ENCODE measurements at places on chromosomes 4 and X.

GRCh38 chrX:120456973-120457372 is 12.1 kb downstream of the LAMP2 start:
- peak; percentile 65 for DNase-seq

GRCh38 chr4:159079074-159079473 is 23.8 kb upstream of the RAPGEF2 start:
- no peak for DNase-seq

- DNase-seq, result no peak
Observed at GRCh38 chr4:142386449-142386848, 459.7 kb downstream of the INPP4B start.

- DNase-seq, result no peak
Observed at GRCh38 chr4:6938647-6939271, 29.1 kb downstream of the TBC1D14 start.

GRCh38 chr4:121122661-121123060 is 41.5 kb downstream of the TNIP3 start:
- DNase-seq, result no peak

GRCh38 chr4:83947125-83947829 is 411.4 kb downstream of the GPAT3 start:
- DNase-seq, result no peak

DNA sequence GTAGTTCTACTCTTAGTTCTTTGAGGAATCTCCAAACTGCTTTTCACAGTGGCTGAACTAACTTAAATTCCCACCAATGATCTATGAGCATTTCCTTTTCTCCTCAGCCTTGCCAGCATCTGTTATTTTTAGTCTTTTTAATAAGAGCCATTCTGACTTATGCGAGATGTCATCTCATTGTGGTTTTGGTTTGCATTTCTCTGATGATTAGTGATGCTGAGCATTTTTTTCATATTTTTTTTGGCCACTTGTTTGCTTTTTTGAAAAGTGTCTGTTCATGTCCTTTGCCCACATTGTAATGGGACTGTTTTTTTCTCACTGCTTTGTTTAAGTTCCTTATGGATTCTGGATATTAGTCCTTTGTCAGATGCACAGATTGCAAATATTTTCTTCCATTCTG is 21.5 kb upstream of the PHKA1 start:
- no peak for DNase-seq

DNA sequence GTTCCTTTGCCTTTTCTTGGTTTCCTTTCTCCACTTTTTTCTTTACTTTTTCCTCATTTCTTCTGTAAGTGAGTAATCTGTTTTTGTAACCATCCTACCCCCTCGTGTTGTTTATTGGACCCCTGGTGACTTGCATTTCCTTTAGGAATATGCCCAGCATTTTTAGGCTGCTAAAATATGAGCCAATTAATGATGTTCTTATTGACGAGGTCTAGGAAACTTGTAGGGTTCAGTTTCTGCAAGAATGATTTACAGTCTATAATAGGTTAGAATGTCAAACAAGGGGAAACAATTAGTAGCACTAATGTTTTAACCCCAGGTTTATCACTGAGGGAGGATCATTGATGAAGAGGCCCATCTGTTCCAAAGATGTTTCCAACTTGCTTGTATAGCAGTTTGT is 79.0 kb downstream of the CPE start:
- no peak for DNase-seq
